Stimulated activated CD8-positive, alpha-beta memory T cell treated with anti-CD3 and anti-CD28 coated beads, Interleukin-2, amount 100 ng/mL, for 1 hour (primary cell): ENCODE measurements at places on chromosomes 4 and X.

- no peak for DNase-seq
Measured at GRCh38 chr4:4766564-4766963, 92.9 kb upstream of the MSX1 start.

- DNase-seq, result no peak
Measured at GRCh38 chr4:121272526-121272925, 108.3 kb downstream of the QRFPR start.

GRCh38 chr4:87108142-87108546 is 112.3 kb downstream of the KLHL8 start:
- DNase-seq, result no peak

- no peak for DNase-seq
Measured at GRCh38 chrX:124488412-124489161, 142.2 kb downstream of the SH2D1A start.

GRCh38 chr4:1174941-1175634 is 2.7 kb upstream of the SPON2 start:
- DNase-seq, result no peak

GRCh38 chr4:104758574-104758973 is 263.9 kb upstream of the CXXC4 start:
- DNase-seq, result no peak

- no peak for DNase-seq
Measured at GRCh38 chr4:158314756-158315487, 104.6 kb downstream of the TMEM144 start.

GRCh38 chrX:49915361-49916222 is 6.8 kb upstream of the CLCN5 start:
- DNase-seq, result no peak

- no peak for DNase-seq
Measured at GRCh38 chr4:95415346-95415771, 133.4 kb downstream of the UNC5C start.

GRCh38 chrX:103533511-103534216 is 14.4 kb upstream of the RAB40A start:
- DNase-seq, result peak; percentile 34

DNA sequence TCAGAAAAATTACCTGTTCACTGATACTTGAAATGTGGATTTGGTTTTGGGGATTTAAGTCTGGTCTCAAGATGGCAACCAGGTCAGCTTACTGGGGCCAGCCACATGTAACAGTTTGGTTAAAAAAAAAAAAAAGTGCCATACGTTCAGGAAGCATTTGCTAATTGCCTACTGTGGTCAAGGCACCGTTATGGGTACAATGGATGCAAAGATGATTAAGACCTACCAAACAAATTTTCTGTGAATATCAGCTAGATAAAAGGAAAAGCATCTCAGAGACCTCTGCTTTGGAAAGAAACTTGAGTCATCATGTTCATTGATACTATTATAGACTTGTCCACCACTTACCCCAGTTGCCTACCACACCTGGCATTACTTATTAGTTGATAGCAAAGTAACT is 80.9 kb downstream of the FNIP2 start:
- DNase-seq, result no peak
